GF-D8 (cell line): ENCODE measurements at places on chromosomes 11 and 22.
A peak's percentile ranks its signal among the peaks of the same experiment; 100 is the strongest.

DNA sequence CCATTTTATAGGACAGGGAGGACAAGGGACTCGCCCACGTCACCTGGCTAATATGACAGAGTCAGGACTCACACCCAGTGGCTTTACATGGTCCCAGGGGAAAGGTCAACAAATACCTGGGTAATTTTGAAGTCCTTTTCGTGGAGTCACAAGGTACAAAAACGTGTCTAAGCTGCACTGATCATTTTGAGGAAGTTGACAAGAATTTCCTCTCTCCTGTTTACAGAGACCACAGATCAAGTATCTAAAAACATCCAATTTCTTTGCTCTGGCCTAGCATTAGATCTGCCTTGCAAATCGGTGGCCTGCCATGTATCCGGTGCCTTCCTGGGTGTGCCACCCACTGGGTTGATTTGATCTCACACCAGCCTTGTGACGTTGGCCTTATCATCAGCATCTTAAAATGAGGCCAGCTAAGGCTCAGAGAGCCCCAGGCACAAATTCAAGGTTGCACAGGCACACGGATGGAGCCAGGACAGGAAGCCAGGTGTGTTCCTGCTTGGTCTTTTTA is 17.6 kb downstream of the GDPD5 start:
- DNase-seq, result no peak

DNA sequence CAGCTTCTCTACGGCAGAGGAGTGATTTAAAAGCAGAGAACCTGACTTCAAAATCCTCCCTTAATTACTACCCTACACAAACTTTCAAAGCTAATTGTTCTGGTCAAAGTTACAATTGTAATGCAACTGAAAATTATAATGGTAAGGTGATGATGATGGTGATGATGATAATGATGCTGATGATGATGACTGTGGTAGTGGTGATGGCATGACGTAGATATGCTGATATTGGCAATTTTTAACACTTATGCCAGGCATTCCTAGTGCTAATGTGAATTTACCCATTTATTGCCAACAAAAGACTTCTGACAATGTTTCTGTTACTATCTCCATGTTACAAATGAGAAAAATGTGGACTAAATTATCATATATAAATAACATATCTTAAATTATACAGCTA is 1831.1 kb downstream of the LRRC4C start:
- DNase-seq, result no peak

- DNase-seq, result no peak
Observed at GRCh38 chr11:46679241-46680163, 20.9 kb downstream of the ARHGAP1 start.

DNA sequence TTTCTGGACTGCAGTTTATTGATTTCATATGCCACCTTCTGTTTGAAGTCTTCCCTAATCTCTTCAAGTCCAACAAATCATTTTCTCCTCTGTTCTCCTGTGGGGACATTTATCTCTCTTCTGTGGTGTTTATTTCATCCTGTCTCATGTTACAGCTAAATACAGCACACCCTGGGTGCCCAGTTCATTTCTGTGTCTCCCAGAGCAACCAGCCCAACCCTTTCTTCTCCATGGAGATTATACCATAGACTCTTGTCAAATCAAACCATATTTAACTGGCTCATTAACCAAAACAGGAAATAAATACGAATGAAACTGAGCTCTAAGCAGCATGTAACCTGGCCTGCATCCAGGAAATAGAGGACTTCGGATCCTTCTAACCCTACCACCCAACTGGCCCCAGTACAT is at the start of gene MS4A8:
TSS of gene MS4A8 (plus strand) at position 329 of the 408 bp plus-strand sequence. CDS start 1,249 bp downstream, outside the sequence.
- no peak for DNase-seq

DNA sequence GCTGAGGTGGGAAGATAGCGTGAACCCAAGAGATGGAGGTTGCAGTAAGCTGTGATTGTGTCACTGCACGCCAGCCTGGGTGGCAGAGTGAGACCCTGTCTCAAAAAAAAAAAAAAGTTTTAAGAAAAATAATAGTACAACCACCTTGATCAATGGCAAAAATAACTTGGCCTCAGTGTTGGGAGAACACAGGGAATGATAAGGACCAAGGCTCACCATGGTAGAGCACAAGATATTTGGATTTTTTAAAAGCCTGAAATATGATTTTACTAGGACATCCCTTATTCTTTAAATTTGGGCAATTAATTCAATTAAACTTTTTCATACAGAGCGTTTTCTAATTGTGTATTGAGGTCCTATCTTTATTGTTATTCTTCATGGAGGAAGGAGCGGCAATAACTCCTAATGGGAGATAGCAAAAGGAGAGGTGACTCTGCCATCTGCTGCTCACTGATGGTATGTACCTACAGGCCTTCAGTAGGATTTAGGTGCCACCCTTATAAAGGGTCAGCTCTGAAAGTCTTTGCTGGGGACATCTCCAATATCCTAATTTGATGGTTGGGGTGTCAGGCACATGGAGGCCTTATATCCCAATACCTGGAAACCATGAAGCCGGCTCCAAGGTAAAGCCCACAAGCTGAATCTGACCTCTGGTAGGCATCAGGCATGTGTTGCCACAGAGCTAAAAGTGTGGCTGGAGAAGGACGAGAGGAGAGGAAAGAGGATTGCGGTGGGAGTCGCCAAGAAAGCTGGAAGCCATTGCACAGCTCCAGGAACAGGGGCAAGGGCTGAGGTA is 21.9 kb upstream of the POLD3 start:
- no peak for DNase-seq

DNA sequence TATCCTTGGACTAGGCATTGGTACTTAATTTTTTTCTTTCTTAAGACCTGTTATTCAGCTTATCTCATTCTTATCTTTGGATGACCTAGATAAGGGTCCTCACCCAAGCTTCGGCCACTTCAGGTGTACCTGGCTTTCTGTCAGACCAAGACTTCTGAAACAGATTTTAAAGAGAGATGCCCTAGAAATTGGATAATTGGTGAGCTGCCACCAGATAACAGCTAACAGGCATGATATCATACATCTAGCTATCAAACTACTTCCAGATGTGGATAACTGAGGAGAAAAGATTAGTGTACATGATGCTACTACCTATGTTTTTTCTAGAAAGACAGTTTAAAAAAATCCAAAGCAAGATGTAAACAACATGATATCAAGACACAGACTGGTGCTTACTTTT is 52.9 kb downstream of the FZD4 start:
- no peak for DNase-seq

- DNase-seq, result no peak
Observed at GRCh38 chr22:38017272-38017920, 33.0 kb upstream of the SOX10 start.

- DNase-seq, result no peak
Observed at GRCh38 chr11:119389611-119390254, 8.2 kb upstream of the USP2 start.

DNA sequence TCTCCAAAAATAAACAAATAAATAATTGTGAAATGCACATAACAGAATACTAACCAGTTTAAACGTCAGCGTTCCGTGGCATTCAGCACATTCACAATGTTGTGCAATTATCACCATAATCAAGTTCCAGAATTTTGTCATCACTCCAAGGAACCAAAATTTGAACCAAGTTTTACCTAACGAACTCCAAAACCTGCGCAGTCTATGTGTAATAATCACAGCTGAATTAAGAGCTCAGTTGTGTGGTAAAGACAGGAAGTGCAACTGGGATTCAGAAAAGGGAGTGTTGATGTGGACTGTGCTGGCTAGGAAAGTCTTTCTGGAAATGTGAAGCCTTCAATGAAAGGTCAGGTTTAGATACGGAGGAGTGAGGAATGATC is 5.4 kb upstream of the MCAM start:
- DNase-seq, result no peak

GRCh38 chr11:56611174-56611573 is 3.5 kb downstream of the OR5M1 start:
- no peak for DNase-seq

DNA sequence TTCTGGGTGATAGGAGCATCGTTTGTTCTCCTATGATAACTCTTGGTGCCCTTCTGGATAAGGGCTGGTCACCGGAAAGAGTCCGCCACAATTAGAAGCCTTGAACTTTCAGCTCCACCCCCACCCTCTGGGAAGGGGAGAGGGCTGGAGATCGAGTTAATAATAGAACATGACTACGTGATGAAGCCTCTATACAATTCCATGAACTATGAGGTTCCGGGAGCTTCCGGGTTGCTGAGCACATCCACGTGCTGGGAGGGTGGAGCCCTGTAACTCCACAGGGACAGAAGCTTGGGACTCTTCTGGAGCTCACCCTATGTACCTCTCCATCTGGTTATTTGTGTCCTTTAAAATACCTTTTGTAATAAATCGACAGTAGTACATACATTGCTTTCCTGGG is 40.3 kb downstream of the ARHGAP42 start:
- no peak for DNase-seq

DNA sequence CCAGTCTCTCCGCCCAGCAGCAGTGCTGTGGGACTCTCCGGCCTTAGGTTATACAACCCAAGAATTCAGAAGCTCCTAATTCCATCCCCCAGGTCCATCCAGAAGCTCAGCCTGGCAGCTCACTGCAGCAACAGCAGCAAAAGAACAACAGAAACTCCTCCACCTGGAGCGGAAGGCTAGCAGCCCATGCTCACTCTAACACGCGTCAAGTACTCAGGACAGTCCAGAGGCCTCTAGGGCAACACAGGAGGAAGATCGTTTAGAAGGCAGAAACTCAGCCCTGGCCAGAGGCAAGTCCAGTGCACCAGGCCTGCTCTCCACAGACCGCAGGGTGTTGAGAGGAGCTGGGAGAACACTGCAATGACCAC is 17.1 kb downstream of the PLA2G6 start:
- no peak for DNase-seq

DNA sequence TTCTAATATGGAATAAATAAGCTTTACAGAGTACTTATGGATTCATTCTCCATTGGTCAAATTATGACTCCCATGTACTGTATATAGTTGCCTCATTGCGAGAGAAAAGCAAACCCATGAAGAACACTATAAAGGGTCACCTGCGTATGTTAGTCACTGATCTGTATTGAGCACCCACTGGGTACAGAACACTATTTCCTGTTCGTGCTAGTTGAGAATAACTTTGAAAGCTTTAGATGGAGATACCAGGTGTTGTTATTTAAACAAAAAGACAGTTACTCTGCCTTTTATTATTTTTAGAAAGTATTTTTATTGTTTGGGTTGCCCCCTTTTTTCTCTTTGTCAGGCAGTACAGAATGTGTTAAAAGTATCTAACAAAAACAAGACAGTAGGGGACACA is 79.9 kb downstream of the DEUP1 start:
- DNase-seq, result no peak

DNA sequence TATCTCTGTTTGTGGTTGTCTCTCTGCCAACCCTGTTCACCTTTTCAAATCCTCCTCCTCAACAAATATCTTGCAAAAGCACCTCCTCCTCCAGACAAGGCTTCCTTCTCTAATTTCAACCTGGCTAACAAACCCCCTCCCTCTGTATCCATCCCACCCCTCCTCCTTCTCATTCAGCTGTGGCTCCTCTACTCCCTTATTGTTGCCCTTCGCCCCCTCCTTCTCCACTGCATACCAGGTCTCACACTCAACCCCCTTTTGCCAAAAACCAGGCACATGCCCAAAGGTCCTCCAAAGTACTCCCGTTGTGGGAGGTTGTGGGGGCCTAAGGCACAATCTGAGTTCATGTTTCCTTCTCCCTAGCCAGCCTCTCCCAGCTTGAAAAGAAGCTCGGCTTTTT is 110.6 kb downstream of the JRKL start:
- no peak for DNase-seq

- no peak for DNase-seq
Observed at GRCh38 chr11:34481307-34481706, 32.3 kb downstream of the ELF5 start.

DNA sequence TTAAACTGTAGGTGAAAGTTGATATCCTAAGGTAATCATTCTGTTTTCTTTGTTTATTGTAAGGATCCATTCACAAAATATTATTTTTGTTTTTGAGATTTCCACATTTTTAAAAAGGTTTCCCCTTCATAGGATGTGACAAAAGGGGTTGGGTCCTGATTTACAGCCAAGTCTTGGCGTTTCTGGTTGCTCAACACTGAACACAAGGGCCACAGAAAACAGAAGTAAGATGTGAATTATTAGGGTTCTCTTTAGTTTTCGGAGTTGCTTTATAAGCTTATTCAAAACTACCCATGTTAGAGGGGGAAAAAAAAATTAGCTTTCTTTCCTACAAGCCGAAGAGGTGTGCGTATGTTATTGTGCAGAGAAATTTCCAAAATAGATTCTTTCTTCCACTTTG is 30.0 kb upstream of the FLI1 start:
- peak; percentile 83 for DNase-seq

DNA sequence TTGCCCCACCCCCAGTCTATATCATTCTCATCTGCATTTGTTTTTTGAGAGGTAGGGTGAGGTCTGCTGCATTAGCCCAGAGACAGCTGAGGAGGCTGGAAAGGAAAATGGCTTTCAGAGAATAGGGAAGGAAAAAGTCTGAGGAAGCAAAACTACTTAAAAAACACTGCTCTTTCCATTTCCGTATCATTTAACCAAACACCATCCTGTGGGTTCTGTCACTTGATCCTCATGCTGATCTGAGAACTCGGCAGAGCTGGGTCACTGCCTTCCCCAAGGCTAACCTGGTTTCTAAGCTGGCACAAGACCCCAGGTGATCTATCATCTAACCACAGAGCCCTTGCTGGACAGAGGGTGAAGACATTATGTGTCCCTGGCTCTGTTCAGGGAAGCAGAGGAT is 1.2 kb downstream of the FOLR2 start:
- peak; percentile 70 for DNase-seq

DNA sequence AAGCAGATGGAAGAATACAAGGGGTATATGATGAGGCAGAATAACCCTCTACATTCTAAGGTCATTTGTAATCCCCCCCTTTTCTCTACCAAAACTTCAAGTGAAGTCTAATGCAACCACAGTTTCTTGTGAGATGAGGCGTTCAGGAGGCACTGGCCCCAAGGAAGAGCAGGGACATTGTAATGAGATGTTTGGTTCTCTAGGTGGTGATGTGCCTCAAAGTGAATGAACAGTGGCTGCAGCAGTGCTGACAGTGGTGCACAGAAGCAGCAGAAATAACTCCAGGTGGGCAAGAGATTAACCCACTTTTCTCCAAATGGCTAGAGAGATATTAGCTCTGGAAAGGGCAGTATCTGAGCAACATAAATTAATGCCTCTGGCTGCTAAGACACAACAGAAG is 33.8 kb downstream of the PDGFD start:
- DNase-seq, result no peak

DNA sequence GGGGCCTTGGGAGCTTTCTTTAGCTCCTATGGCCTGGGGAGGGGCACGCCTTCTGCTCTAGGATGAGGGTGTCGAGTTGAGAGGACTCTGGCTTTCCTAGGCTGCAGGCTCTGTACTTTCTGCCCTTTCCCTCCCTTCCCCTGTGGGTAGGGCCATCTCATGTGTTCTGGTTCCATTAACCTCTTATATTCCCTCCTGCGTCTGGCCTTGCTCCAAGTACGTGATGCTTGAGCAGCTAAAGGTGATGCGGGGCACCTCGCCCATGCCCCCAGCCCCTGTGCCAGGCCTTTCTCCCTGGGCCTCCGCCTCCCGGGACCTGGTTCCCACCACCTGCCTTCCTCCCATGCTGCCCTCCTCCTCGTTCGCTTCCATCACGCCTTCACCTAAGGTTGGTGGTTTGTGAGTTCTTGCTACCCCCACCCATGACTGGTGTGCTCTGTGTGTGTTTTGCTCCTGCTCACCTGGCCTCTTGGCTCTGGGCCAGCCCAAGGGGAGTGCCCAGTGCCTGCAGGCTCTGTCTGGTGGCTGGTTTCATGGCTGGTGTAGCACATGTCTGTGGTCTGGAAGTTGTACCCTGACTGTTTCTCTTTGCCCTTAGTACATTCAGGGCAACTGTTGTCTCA is 34.1 kb downstream of the PHLDB1 start:
- no peak for DNase-seq

- no peak for DNase-seq
Observed at GRCh38 chr11:127268521-127268920, 268.0 kb upstream of the KIRREL3 start.

GRCh38 chr11:80694385-80694784 is 1253.6 kb upstream of the TENM4 start:
- no peak for DNase-seq
